ENCODE measurements at places on chromosomes 11 and 22. TPM values are rescaled to one million over a fixed set of nuclear protein-coding genes. Genes with fewer than 3 reads are reported as not detected.

GRCh38 chr22:20380486-20380885 lies 13.5 kb upstream of the ZNF74 start:
- DNase-seq: no peak

DNA sequence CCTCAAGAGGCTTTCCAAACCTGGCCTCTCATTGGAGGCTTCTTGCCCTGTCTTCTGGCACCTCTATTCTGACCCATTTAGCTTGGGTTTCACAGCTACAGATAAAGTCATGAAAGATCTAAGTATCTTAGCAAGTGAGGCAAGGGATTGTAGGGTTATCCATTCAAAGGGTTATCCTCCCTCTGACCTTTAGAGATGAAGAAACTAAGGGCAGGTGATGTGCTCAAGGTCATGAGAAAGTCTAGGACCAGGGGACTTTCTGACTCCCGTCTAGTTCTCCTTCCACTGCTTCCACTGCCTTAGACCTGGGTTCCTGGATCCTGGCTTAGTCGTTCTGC lies 7.2 kb downstream of the PHOX2A start:
- no peak for DNase-seq

DNA sequence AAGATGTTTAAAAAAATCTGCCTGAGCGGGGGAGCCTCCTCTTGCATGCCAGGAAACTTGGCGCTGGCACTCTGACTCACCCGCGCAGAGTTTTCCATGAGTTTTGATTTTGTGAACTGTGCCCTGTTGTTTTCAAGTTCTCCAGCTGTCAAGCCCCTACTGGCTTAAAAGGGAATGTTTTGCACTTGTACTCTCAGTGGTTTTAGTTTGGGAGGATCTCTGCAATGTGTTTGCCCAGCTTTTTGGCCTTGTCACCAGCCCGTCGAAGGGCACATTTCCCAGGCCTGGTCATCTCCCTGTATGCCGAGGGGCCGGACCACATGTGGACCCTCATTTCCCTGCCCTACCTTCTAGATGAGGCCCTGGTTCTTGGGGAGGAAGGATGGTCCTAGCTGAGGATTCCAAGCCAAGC lies 12.2 kb downstream of the MRGPRF start:
- DNase-seq: peak; percentile 77

DNA sequence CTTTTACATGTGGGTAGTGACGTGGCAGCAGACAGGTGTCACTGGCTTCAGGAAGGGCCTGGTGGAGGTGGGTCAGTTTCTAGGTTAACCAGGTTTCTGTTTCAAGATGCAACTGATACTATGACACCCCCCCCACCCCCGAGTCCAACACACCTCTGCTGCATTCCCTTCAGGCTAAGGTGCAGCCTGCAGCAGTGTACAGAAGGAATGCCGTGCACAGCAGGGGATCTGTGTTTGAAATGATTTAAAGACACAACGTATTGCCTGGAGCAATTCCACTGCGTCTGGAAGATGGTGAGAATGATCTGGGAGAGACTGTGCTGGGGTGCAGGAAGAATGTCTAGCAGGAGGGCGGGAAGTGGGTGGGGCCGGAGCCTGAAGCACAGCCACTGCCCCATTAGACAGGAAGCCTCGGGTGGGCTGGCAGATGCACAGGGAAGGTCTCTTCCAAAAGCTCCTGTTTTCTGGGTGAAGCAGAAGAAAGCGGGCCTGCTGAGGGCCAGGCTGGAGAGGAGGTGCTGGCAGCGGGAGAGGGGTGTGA lies 11.9 kb upstream of the TESMIN start:
- no peak for DNase-seq

DNA sequence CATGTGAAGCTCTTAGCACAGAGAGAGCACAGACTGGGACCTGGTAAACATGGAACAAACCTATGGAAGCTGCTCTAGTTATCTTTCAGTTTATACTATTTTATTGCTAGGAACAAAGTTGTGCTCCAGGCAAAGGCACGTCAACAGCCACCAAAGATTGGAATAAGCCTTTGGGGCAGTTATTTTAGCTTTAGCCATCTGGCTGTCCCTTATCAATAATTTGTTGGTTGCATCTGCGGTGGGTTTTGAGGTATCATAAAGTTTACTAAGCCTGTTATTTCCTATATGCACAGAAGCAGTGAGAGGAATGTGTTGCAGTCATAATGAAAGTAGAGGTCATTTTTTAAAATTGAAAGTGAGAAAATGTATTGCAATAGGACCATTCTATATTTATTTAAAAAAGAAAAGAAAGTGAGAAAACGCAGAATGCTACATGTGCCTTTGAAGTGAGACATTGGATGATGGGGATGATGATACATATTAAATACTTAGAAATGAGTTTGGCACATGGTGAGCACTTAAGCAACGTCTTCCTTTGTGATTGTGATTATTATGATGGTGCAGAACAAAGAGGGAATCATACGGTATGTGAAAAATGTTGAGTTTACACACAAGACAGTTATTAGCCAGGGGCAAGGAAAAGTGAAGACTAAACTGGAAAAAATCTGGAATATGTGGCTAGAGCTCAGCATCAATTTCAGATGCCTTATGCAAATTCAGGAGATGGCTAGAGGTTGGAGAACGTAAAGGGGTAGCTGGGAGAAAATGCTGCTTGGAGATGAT lies 58.3 kb downstream of the PRR5L start:
- no peak for DNase-seq

- no peak for DNase-seq
Measured at GRCh38 chr22:39658806-39659463, 88.4 kb downstream of the CACNA1I start.

DNA sequence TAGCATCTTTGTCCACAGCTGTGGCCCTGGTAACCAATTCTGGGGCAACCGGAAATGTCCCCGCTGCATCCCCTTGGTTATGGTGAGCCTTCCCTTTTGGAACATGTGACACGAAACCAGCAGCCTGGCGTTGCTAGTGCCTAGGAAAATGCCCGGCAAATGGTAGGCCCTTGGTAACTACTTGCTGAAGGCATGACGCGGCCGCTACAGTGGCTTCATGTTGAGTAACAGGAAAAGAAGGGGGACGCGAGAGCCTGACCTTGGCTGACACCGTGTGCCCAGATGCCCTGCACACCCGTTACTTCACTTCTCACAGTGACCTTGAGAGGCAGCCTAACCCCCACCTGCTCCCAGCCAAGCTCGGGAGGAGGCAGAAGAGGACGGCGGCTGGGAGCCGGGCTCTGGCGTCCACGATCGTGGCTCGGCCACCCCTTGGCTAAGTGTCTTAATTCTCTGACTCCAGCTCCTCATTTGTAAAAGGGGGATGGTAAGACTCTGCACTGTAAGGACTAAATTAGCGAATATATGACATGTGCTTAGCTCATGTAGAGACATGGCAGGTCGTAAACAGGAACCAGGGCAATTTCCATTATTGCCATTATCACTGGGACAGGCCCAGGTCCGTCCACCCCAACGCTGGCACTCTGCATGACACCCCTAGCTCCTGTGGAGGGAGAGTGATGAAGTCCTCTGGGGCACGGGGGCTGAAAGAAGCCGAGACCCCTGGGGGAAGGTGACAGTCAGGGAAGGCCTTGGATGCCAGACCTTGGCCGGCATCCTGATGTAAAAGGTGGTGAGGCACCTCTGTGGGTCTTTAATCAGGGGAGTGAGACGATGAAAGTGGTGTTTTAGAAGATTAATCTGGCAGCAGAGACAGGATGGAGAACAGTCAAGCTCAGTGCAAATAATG lies 18.9 kb downstream of the IFT27 start:
- no peak for DNase-seq

GRCh38 chr11:44992181-44992582 lies 41.5 kb upstream of the TP53I11 start:
- DNase-seq: no peak

GRCh38 chr11:36105743-36106581 lies 162.1 kb downstream of the LDLRAD3 start:
- DNase-seq: no peak

GRCh38 chr11:67432655-67433349 lies 4.5 kb downstream of the RPS6KB2 start:
- no peak for DNase-seq

DNA sequence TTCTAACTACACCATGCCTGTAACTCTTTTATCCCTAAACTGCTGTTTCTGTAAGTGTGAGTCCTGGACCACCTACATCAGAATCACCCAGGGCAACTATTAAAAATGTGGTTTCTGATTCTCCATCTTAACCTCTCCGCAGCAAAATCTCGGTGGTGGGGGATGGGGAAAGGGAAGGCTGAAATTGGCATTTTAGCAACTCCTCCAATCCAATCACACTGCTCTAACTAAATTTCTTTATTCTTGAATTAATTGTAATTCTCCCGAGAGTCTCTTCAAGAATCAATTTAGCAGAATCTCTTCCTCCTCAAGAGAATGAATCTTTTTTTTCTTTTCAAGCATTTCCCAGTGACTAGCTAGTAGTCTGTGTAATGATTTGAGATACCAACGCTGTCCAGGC lies 36.2 kb downstream of the SEZ6L start:
- no peak for DNase-seq

GRCh38 chr11:92329646-92330045 lies 105.0 kb downstream of the FAT3 start:
- no peak for DNase-seq

GRCh38 chr11:124517314-124517713 lies 26.1 kb downstream of the OR8B12 start:
- DNase-seq: no peak

DNA sequence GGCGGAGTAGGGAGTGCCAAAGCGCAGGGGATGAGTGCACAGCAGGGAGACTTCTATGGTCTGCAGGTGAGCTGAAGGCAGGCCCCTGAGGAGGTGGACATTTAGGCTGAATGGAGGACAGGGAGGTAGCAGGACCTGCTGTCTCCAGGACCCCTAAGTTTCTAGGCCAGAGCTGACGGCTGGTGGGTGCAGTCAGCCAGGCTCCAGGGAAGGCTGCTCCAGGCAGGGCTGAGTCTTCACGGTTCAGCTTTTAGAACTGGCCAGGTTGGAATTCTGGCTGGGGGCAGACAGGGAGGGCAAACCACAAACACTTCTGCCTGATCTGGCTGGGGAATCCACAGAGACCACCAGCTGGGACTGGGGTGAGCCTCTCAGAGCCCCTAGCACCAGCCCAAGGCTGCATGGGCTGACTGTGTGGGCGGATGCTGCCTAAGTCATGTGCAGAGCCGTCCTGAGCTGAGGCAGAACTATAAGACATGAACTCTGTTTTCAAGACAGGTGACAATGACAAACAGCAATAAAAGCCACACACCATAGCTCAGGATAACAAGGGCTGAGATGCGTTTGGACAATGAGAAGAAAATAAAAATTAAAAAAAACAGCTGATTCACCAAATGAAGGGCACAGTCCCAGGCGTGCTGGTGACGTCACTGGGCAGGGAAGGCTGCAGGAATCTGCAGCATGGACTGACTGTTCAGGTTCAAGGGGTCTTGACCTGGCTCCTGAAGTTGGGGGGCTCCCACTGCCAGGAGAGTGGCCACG lies 10.4 kb upstream of the MALAT1 start:
- no peak for DNase-seq

- peak; percentile 21 for DNase-seq
Measured at GRCh38 chr11:119100246-119100970, 1.2 kb downstream of the DPAGT1 start.

- DNase-seq: no peak
Measured at GRCh38 chr11:2205981-2206690, 34.5 kb upstream of the TH start.

DNA sequence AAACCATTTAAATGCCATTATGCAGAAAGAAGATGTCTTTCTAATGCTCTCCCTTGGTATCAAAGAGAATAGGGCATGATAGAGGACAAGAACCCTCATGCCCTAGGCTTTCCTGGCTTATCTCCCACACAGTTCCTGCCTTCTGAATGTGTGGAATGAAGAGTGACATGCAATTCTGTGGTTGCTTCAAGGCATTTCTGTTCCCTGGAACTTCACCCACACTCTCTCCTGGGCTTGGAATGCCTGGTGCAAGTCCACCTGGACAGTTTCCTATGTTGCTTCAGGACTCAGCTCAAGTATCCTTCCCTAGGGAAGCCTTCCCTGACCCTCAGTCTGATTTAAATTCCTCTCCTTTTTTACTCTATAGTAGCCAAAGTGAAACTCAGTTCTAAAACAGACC lies 53.8 kb upstream of the DRD2 start:
- DNase-seq: no peak

- no peak for DNase-seq
Measured at GRCh38 chr11:46808799-46809431, 37.2 kb downstream of the CKAP5 start.

- DNase-seq: peak; percentile 41
Measured at GRCh38 chr11:127493330-127494022, 492.9 kb upstream of the KIRREL3 start.

- no peak for DNase-seq
Measured at GRCh38 chr11:128151338-128151737, 436.0 kb downstream of the ETS1 start.

- DNase-seq: peak; percentile 90
Measured at GRCh38 chr11:77191823-77192495, 63.9 kb downstream of the MYO7A start.

DNA sequence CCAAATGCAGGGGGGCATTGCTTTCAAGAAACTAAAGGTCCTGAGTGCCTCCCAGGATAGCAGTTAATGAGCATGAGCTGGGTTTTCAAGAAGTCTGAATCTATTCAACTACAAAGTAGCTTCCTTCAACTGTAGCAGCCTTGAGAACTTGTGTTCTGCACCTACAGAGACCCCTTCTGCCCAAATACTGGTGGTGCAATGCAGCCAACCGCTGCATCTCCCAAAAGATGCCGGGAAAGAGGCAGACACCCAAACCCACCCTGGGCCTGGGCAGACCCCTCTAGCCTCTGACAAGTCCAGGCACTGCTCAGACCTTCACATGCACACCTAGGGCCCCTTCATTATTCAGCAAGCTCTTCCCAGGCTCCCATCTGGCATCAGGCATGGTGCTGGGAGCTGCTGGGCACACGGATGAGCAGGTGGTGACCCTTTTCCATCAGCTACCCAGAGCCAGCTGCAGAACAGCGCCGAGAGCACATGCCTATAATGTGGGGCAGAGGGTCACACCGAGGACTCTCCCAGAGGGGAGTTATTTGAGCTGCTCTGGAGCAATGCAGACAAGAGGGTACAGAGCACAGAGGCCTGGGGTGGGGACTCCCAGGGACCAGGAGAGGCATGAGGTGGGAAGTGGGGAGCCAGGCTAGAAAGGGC lies 44.9 kb upstream of the ETS1 start:
- peak; percentile 53 for DNase-seq

DNA sequence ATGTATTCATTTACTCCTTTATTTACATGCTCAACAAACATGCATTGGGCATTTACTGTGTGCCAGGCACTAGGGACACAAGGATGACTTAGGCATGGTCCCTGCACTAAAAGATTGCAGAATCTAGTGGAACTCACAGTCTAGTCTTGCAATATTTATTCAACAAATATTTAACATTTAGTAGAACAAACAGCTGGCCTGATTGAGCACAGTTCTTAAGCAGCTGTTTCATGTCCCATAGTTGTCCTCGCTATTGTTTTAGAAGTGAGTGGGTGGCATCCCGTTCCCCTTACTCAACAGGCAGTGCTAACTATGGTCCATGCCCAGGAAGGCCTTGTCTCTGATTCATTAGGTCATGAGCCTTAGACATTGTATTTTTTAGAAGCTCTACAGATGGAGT lies 459.9 kb upstream of the CADM1 start:
- no peak for DNase-seq

MS4A3 gene
- total RNA-seq: not detected

CNIH2 gene
- total RNA-seq: 0.98 TPM

TMPRSS4 gene
- total RNA-seq: not detected

SEC14L2 gene
- 12.7 TPM for total RNA-seq

TMPRSS5 gene
- total RNA-seq: not detected

PATL1 gene
- total RNA-seq: 12.7 TPM

TIGD3 gene
- total RNA-seq: 0.42 TPM

KDM2A gene
- 24.6 TPM for total RNA-seq

CRYBB3 gene
- not detected for total RNA-seq
